ENCODE measurements at places on chromosomes 11 and 22.

- DNase-seq = no peak
Measured at GRCh38 chr11:97033178-97033577, 643.4 kb downstream of the JRKL start.

DNA sequence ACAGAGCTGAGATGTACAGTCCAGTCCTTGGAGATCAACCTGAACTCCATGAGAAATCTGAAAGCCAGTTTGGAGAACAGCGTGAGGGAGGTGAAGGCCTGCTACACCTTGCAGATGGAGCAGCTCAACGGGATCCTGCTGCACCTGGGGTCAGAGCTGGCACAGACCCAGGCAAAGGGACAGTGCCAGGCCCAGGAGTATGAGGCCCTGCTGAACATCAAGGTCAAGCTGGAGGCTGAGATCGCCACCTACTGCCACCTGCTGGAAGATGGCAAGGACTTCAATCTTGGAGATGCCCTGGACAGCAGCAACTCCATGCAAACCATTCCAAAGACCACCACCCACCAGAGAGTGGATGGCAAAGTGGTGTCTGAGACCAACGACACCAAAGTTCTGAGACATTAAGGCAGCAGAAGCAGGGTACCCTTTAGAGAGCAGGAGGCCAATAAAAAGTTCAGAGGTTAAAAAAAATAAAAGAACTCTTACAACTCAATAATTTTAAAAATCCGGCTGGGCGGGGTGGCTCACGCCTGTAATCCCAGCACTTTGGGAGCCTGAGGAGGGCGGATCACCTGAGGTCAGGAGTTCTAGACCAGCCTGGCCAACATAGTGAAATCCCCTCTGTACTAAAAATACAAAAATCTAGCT lies 69.9 kb upstream of the RTL6 start:
- peak; percentile 45 for DNase-seq

- DNase-seq = no peak
Measured at GRCh38 chr11:76663486-76663810, 7.1 kb downstream of the LRRC32 start.

DNA sequence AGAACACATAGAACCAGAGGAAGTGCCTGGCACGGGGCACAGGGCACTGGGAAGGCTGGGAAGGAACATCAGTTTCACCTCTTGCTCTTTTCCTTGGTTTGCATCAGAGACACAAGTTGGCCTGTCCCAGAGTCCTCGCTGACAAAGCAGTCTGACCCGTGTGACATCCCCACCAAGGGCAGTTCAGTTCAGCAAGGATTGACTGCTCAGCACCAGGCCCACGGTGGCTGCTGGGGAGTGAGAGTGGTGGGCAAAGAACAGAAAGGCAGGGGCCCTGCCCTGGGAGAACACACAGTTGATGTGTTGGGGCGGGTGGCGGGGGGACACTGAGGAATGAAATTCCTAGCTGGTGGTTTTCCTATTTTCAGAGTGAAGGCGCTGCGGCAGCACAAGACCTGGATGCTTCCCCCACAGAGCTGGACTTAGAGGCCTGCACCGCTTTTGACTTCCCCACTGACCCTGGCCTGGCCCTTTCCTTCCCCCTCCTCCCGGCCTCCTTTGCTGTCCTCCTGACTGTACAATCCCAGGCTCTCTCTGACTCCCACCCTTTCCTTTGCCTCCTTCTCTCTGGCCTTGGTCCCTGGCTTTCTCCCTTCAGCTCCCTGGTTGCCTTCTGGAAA lies 2.2 kb upstream of the TMPRSS13 start:
- no peak for DNase-seq

- no peak for DNase-seq
Measured at GRCh38 chr11:95725196-95725595, 64.4 kb downstream of the FAM76B start.

GRCh38 chr11:69010964-69011623 lies 2.0 kb downstream of the MRGPRF start:
- DNase-seq = peak; percentile 89

- DNase-seq = no peak
Measured at GRCh38 chr11:12973528-12974181, 35.5 kb upstream of the RASSF10 start.

DNA sequence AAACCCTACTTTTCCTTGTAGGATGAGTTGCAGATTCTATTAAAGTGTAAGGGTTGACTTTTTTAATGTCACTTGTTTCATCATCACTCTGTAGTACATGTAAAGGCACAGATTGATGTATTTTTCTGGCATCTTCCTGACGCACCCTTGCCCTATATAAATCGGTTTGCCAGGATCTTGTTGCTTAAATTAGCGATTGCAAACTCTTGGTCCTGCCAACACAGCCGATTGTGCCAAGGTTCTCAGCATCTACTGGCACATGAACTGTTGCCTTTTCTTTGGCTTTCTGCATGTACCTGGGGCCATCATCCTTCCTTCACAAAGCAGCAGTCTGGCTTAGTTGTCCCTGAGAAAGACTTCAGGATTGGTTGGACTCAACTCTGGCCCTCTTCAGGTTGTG lies 7.5 kb upstream of the LIN7C start:
- DNase-seq = no peak

DNA sequence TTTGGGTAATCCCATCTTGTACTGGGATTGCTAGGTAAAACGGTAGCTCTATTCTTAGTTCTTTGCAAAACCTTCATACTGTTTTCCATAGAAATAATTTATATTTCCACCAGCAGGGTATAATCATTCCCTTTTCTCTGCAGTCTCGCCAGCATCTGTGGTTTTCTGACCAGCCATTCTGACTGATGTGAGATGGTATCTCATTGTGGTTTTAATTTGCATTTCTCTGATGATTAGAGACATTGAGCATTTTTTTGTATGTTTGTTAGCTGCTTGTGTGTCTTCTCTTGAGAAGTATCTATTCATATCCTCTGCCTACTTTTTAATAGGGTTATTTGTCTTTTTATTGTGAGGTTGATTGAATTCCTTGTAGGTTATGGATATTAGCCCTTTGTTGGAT lies 220.9 kb downstream of the PGR start:
- peak; percentile 76 for DNase-seq

DNA sequence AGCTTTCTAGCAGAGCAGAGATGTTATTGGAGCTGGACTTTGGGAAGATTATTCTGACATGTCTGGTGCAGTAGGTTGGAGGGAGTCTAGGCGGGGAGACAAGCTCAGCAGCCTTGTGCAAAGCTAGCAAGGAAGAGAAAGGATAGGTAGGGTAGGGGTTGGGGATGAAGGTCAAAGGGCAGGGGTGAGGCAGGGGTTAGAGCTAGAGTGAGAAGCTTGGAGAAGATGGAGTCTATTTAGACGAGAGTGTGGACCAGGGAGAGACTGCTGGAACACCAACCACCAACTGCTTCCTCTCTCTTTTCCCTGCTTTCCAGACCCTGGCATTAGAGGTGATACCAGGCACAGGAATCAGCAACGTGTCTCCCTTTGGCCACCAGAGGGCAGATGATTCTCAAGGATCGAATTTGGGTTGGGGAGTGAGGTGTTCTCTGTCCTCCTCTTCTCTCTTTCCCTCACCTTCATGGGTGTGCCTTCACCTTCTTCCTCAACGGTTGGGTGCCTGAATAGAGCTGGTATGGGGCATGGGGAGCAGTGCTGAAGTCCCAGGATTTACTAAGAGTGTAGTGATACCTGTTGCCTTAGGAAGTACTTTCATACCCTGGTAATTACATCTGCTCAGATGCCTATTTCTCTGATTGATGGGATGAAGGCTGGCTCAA lies 1.8 kb upstream of the MARK2 start:
- DNase-seq = peak; percentile 74

DNA sequence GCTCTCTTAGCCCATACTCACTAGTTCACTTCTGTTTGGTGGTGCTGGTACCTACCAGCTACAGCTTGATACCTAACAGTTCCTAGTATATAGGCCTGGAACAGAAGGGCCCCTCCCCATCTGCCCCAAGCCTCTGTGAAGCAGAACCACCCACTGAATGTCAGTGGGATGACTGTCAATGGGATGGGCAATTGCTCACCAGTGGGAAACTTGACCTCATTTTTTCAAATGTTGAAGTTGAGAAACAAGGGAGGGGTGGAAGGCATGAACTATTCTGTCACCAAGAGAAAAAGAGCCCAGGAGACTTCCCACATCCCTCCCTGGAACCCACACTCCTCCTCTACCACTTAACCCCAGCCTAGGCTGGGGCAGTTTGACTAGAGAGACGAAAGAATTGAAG lies at the start of gene NLRP10:
Gene NLRP10, minus strand, starts transcription at position 62 of the 400 bp plus-strand sequence. CDS start 1,952 bp downstream, outside the sequence.
- peak; percentile 91 for DNase-seq

GRCh38 chr11:75320046-75320618 lies 31.3 kb downstream of the ARRB1 start:
- DNase-seq = no peak

- no peak for DNase-seq
Measured at GRCh38 chr11:58564231-58564630, 11.4 kb downstream of the LPXN start.

DNA sequence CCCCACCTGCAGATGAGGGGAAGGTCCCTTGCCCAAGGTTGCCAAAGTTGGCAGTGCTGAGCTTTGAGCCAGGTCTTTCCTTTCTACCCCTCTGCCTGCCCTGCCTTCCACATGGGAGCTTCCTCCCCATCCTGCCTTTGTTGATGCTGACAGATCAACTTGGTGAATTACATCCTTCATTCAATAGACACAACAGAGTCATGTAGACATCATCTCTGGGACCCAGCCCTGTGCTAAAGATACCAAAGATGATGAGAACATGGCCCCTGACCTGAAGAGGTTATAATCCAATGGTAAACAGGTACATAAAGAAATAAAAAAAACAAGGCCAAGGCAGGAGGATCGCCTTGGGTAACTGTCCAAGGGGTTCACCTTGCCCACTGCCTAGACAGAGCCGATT lies 42.4 kb upstream of the MAPK1 start:
- DNase-seq = no peak

- peak; percentile 37 for DNase-seq
Measured at GRCh38 chr11:115334932-115335788, 169.1 kb downstream of the CADM1 start.

DNA sequence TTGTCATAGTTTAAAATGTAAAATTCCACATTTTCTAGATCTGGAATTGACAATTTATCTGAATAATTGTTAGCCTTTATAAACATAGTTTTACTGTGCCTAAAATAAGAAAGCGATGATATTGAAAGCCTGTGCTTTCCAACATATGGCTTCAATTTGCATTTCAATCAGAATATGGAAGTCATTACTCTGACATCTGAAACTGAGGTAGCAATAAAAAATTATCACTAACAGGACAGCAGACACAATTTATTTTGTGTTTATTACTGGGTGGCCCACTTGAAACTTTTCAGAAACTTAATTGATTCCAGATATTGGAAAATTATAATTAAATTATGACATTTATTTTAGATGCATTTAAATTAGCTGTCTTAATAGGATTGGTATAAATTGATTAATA lies 78.5 kb downstream of the TMEM135 start:
- no peak for DNase-seq

DNA sequence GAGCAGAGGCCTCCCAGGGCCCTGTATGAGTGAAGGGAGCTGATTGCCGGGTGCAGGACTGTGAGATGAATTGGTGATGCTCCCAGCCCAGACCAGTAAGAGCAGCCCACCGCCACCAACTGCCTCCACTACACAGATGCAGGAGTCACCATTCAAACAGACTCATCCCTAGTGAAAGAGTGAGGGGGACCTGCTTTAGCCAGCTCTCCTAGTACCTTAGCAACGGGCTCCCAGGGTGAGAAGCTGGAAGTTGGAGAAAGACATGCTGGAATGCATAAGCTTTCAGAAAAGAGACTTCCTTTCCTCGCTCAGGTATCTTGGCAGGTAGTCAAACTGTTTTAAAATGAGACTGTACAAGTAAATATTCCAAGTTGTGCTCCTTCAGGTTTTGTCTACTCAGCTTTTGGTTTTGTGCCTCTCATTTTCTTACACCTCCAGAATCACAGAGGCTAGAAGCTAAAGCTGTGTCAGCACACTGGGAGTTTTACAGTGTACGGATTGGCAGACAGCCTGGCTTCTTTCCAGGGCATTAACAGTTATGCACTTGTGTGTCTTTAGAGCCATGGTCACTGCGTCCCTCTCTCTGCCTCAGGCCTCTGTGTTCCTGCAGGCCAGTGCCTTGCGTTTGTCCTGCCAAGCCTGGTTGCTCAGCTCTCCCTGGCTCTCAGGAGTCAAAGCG lies 146.2 kb downstream of the ATXN10 start:
- DNase-seq = no peak

DNA sequence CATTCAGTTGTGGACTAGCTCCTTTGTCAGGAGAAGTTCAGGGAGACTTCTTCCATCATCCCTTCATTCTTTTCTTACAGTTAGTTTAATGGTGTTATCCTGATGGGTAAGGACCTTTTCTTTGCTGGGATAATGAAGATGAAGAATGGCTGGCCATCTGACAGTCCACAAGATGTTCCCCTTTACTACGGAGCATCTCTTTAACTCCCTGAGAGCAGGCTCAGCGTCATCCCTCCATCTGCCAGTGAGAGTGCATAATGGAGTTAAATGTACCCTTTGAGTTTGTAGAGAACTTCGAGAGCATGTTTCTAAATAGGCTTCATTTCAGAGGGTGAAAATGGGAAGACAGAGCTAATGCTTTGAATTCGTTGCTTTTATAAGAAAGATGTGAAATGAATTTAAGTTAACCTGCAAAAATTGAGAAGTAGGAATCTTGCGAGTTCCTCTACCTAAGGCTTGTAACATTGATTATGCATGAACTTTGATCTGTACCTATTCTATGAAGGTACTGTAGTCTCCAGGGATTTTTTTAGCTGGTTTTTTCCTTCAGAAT lies 1.7 kb downstream of the EP300 start:
- peak; percentile 40 for DNase-seq
